Kidney (tissue), 22 donors: ENCODE measurements at places on chromosomes 4 and X.

GRCh38 chrX:150504397-150505182 lies 63.8 kb upstream of the MTM1 start:
- DNase-seq: no peak

- DNase-seq: no peak
Observed at GRCh38 chr4:141215030-141215429, 5.7 kb upstream of the ZNF330 start.

DNA sequence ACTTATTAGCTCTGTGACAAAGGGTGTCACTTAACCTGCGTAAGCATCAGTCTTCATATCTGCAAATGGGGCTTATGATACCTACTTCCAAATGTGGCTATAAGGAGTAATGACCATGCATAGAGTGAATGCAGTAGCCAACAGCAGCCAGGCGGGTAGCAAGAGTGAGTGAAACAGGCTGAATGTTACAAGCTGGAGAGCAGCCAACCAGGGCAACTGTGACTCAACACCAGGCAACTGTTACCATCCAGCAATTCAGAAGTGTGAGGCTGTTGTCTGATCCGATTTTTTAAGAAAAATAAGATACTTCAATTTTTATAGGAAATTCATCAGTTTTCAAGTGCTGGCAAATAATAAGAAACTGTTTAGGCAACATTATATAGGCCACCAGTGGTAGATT lies 270.2 kb upstream of the TAPT1 start:
- no peak for DNase-seq

GRCh38 chr4:100979736-100980135 lies 367.6 kb downstream of the PPP3CA start:
- DNase-seq: no peak

GRCh38 chr4:69811166-69811565 lies 48.8 kb downstream of the SULT1E1 start:
- DNase-seq: no peak

GRCh38 chr4:53640576-53641453 lies 49.5 kb upstream of the LNX1 start:
- no peak for DNase-seq

DNA sequence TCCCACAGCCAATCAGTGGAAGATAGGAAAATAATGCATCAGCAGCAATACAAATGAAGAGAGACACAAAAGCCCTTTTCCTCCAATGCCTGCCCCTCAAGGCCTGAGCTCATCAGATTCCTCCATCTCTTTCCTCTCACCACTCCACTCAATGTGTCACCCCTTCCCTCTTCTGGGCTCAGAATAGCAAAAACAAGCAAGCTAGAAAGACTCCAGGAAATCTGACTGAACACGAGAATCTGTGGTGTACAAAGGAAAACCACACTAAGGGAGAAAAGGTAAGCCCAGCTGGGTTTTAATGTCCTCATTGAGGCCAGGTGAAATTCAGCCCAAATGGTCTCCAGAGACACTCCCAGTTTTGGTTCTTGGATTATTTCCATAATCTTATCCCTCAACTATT lies 46.3 kb downstream of the ARHGEF9 start:
- no peak for DNase-seq

DNA sequence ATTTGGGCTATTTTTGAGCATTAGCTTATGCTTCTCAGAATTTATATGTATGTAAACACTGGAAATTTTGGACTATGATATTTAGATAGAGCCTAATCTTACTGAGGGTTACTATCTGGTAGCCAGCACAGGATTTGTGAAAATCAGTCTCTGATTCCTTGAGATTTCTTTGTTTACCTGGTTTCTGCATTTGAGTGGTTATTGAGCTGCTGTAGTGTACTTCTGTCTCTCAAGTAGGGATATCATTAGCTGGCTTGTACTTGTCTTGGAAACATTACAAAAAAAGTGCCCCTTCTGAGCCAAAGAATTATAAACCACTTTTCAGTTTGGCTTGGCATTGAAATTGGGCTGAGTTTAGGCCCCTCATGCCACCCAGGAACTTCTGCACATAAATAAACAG lies 49.7 kb downstream of the TLL1 start:
- DNase-seq: no peak

- DNase-seq: no peak
Observed at GRCh38 chr4:139403462-139403861, 50.5 kb upstream of the RAB33B start.
